ENCODE measurements at places on chromosomes 13 and 19. TPM values are rescaled to one million over a fixed set of nuclear protein-coding genes. Genes with fewer than 3 reads are reported as not detected.

Gene ZNF813
- total RNA-seq: 5.8 TPM

Gene TBC1D4
- 33.3 TPM for total RNA-seq

Gene SIAH3
- total RNA-seq: 0.08 TPM

Gene GARIN5A
- total RNA-seq: 0.15 TPM

Gene ZNF610
- total RNA-seq: 0.81 TPM

Gene KRTDAP
- not detected for total RNA-seq

Gene VASP
- total RNA-seq: 162 TPM

Gene TMEM238
- 31.1 TPM for total RNA-seq

Gene COL4A1
- total RNA-seq: not detected

Gene LYPD5
- 1.6 TPM for total RNA-seq

Gene ALG5
- 28.7 TPM for total RNA-seq

Gene CEACAM1
- total RNA-seq: 39.2 TPM

Gene TTYH1
- 0.91 TPM for total RNA-seq
